OCI-M1 (cell line): ENCODE measurements at places on chromosomes 12 and 14.
A peak's percentile ranks its signal among the peaks of the same experiment; 100 is the strongest.

DNA sequence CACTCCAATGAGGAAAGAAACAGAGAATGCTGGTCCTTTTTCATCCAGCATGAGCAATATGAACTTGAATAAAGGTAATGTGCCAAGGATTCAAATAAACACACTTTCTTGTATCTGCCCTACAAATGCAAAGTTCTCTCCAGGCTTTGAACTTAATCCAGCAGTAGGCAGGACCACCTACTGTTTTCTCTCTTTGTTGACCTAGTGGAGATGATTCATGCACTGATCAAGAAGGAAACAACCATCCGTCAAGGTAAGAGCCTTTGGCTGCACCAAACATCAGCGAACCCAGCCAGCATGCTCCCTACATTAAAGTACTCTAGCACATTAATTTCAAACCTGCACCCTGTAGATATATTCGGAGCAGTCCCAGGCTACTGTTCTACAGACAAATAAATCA lies 489.3 kb downstream of the GALC start:
- DNase-seq = no peak

GRCh38 chr12:15782667-15783066 lies 6.5 kb downstream of the EPS8 start:
- DNase-seq = no peak

- DNase-seq = no peak
Observed at GRCh38 chr14:32137892-32138291, 60.8 kb downstream of the ARHGAP5 start.

DNA sequence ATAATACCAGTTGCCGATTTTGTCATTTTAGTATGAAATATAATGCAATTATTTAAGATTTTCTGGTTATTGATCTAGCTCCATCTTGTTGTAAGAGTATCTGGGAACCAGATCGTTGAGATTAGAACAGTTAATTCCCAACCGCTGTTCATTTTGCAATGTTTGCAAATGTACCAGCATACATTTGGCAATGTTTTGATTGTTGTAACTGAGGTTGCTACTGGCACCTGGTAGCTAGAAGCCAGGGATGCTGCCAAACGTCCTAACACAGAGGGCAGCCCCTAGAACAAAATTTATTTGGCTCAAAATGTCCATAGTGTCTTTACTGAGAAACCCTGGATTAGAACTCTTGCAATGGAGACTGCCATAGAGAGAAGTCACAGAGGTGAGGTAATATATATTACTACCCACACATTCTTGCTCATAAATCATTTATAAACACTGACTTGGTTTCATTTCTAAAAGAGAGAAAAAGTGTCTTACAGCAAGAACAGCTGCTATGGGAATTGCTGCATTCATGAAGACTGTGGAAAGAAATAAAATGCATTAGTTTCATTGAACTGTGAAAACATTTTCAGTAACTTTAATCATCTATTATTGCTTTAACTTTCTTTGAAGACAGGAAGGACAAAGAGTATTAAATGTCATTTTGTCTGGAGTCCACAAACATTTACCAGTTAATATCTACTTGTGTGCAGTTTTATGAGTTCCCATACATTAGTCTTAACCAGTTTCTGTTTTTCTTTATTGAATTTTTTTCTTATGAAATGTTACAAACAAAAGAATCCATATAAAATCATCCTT lies 46.2 kb downstream of the ABCC9 start:
- DNase-seq = no peak

GRCh38 chr12:1117970-1118563 lies 127.0 kb downstream of the ERC1 start:
- peak; percentile 87 for DNase-seq

GRCh38 chr14:91396959-91397815 lies 20.4 kb downstream of the CCDC88C start:
- no peak for DNase-seq

DNA sequence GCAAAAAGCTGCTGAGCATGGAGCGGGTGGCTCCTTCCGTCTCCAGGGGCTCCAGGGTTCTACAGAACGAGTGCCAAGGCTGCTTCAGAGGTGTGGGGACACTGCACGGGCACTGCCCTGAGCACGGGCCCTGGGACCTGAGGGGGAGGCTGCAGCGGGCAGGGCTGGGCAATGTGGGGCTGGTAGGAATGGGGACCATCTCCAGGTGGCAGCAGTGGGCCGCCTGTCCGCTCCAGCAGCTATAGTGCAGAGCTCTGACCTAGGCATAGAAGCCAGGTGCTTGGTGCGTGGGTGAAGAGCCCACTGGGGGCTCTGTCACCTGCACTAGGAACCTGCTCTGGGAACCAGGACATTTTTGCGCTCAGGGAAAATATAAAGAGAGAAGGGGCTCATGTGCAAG lies 22.3 kb downstream of the HDAC7 start:
- DNase-seq = no peak

DNA sequence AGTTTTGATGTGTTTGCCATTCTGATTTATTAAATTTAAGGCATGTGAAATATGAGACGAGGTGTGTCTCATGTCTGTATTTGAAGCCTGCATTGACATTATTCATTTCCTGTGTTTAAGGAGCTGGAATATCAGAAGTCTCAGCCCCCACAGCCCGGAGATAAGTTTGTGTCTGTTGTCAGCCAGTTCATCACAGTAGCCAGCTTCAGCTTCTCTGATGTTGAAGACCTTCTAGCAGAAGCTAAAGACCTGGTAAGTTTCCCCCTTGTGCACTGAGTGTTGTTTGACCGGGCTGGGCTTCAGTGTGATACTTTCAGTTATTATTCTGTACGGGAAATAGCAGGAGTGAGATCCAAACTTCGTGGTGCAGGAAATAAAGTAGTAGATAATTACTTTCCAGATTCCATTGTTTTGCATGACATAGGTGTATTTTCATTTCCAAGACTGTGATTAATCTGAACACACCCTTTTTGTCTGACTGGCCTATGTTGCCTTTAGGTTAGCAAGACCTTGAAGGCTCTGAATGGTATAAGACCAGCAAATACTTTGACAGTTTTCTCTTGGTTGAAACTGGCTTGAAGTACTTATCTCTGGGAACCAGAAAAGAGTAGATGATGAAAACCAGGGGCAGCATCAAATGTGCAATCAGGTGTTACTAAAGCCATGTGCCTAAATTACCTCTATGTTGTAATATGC lies 101.5 kb downstream of the GPR135 start:
- DNase-seq = no peak

- no peak for DNase-seq
Observed at GRCh38 chr14:104442107-104442551, 137.4 kb upstream of the C14orf180 start.
